Breast epithelium (tissue), 4 donors: ENCODE measurements at places on chromosomes 11 and 22.
A peak's percentile ranks its signal among the peaks of the same experiment; 100 is the strongest.

- no peak for DNase-seq
- H3K27ac ChIP-seq, result no peak overlapping the region
- H3K4me3 ChIP-seq, result no peak overlapping the region
- H3K36me3 ChIP-seq, result no peaks in the 10 kb centered on the region
- no peaks in the 10 kb centered on the region for H3K4me1 ChIP-seq
Observed at GRCh38 chr11:125451400-125452124, 44.5 kb downstream of the FEZ1 start.

- no peaks in the 10 kb centered on the region for H3K4me1 ChIP-seq
- no peaks in the 10 kb centered on the region for H3K27me3 ChIP-seq
- H3K36me3 ChIP-seq, result no peaks in the 10 kb centered on the region
- peak overlapping the region; percentile 74 for H3K4me3 ChIP-seq
- no peak for DNase-seq
Observed at GRCh38 chr11:74948546-74948897, 369 bp downstream of the XRRA1 start.

DNA sequence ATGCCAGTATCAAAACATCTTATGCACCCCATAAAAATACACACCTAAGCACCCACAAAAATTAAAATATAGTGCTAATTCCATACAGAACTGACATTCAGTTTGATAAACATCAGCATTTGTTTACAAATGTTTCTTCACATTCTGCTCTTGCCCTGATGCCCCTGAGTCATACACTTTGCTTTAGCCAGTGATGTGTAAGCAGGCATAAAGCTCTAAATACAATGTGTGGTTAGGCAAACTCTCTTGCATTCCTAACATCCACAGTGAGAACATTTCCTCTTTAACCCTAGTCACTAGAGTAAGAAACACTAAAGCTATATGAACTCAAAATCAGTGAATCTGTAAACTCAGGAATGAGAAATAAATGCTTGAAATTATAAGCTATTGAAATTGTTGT is 1060.7 kb downstream of the FAM181B start:
- no peaks in the 10 kb centered on the region for H3K4me1 ChIP-seq
- H3K4me3 ChIP-seq, result no peak overlapping the region
- no peaks in the 10 kb centered on the region for H3K36me3 ChIP-seq
- H3K27ac ChIP-seq, result no peak overlapping the region

- H3K4me1 ChIP-seq, result no peaks in the 10 kb centered on the region
- no peaks in the 10 kb centered on the region for H3K36me3 ChIP-seq
- no peak overlapping the region for H3K4me3 ChIP-seq
- no peaks in the 10 kb centered on the region for H3K27me3 ChIP-seq
- no peak for DNase-seq
Observed at GRCh38 chr11:25566298-25567200, 765.4 kb upstream of the ANO3 start.

GRCh38 chr11:66226101-66226500 is 42.3 kb upstream of the RAB1B start:
- DNase-seq, result no peak
- no peaks in the 10 kb centered on the region for H3K27me3 ChIP-seq
- no peak overlapping the region for H3K4me3 ChIP-seq
- no peaks in the 10 kb centered on the region for H3K36me3 ChIP-seq

GRCh38 chr22:46587061-46587460 is 33.1 kb upstream of the GRAMD4 start:
- DNase-seq, result no peak
- H3K27ac ChIP-seq, result no peak overlapping the region
- H3K4me3 ChIP-seq, result no peak overlapping the region
- H3K4me1 ChIP-seq, result no peaks in the 10 kb centered on the region

DNA sequence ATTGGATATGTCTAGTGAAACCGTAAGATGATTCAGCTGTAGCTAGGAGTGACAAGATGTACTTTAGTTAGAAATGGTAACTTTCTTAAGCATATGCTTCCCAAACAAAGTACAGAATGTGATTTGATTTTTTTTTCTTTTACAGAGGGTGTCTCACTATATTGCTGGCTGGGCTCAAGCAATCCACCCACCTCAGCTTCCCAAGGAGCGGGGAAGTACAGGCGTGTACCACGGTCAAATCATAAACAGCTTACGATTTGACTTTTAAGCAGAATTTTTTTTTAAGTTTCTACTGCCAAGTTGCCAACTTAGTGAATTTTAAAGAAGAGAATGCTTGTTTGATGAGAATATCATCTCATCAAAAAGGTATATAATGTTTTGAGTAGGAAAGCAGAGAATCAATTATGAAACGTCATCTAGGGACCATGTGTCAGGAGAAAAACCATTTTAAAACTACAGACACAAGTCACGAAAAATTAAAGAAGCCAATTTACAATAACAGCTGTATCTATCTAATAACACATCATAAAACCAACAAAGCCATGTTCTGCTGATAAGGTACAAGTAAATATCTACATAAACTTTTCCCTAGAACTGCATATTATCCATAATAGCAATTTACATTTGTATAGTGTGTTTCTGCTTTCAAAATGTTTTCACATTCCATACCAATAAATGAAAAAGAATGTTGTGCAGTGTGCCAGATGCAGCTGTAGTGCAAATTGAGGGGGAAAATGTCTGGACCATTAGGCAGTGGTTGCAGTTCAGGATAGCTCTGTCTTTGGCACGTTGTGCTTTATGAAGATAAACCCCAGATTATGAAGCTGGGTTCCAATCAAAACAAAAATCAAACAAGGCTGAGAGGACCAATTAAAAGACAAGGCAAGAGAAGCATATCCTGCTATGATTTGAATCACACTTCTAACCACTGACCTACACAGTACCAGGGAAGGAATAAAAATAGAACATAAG is 33.7 kb upstream of the USP47 start:
- DNase-seq, result no peak
- no peaks in the 10 kb centered on the region for H3K4me1 ChIP-seq
- no peaks in the 10 kb centered on the region for H3K27me3 ChIP-seq
- H3K36me3 ChIP-seq, result no peaks in the 10 kb centered on the region

- H3K36me3 ChIP-seq, result no peaks in the 10 kb centered on the region
- no peaks in the 10 kb centered on the region for H3K4me1 ChIP-seq
- no peak overlapping the region for H3K27ac ChIP-seq
- no peaks in the 10 kb centered on the region for H3K27me3 ChIP-seq
- H3K4me3 ChIP-seq, result no peak overlapping the region
Observed at GRCh38 chr11:68965901-68966853, 14.6 kb downstream of the MRGPRD start.

DNA sequence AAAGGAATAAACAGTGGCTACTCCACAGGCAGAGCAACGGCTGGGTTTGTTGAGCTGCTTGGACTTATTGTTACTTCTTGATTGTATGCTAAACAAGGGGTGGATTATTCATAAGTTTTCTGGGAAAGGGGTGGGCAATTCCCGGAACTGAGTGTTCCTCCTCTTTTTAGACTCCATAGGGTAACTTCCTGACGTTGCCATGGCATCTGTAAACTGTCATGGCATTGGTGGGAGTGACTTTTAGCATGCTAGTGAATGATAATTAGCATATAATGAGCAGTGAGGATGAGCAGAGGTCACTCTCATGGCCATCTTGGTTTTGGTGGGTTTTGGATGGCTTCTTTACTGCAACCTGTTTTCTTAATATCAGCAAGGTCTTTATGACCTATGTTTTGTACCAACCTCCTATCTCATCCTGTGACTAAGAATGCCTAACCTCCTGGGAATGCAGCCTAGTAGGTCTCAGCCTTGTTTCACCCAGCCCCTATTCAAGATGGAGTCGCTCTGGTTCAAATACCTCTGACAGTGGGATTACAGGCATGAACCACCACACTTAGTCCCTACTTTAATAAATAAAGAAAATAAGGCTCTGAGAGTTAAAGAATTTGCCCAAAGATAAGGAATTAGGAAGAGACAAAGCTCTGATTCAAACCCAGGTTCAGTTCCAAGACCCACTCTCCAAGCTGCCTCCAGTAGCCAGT is 65.6 kb upstream of the CLMP start:
- no peaks in the 10 kb centered on the region for H3K27me3 ChIP-seq
- no peak overlapping the region for H3K27ac ChIP-seq
- H3K4me3 ChIP-seq, result no peak overlapping the region
- DNase-seq, result no peak

GRCh38 chr11:113138731-113139130 is 175.7 kb upstream of the TTC12 start:
- H3K27me3 ChIP-seq, result no peaks in the 10 kb centered on the region
- H3K27ac ChIP-seq, result no peak overlapping the region

- H3K36me3 ChIP-seq, result no peaks in the 10 kb centered on the region
- H3K4me1 ChIP-seq, result peaks cover 9% of the 10 kb centered on the region
- DNase-seq, result no peak
- H3K27me3 ChIP-seq, result no peaks in the 10 kb centered on the region
- peak overlapping the region; percentile 81 for H3K27ac ChIP-seq
Observed at GRCh38 chr11:746289-747157, 741 bp upstream of the TALDO1 start.

- H3K27ac ChIP-seq, result no peak overlapping the region
- H3K4me1 ChIP-seq, result no peaks in the 10 kb centered on the region
- H3K4me3 ChIP-seq, result no peak overlapping the region
Observed at GRCh38 chr11:78400702-78401101, 16.9 kb downstream of the GAB2 start.

GRCh38 chr11:27863637-27864036 is 163.4 kb upstream of the BDNF start:
- H3K36me3 ChIP-seq, result no peaks in the 10 kb centered on the region
- H3K4me1 ChIP-seq, result no peaks in the 10 kb centered on the region
- H3K27ac ChIP-seq, result no peak overlapping the region
- no peak for DNase-seq

DNA sequence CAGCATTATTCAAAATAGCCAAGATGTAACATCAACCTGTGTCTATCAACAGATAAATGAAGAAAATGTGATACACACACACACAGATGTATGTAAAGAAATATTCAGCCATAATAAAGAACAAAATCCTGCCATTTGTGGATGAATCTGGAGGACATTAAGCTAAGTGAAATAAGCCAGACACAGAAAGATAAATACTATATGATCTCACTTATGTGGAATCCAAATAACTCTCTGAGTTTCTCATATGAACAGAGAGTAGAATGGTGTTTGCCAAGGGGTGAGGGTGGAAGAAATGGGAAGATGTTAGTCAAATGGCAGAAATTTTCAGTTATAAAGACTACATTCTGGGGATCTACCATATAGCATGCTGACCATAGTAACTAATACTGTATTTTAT is 224.2 kb downstream of the GUCY1A2 start:
- H3K4me1 ChIP-seq, result no peaks in the 10 kb centered on the region
- DNase-seq, result no peak
- no peak overlapping the region for H3K27ac ChIP-seq
- no peaks in the 10 kb centered on the region for H3K36me3 ChIP-seq
- H3K4me3 ChIP-seq, result no peak overlapping the region
- no peaks in the 10 kb centered on the region for H3K27me3 ChIP-seq

GRCh38 chr11:125124618-125124992 is 13.2 kb upstream of the TMEM218 start:
- no peaks in the 10 kb centered on the region for H3K4me1 ChIP-seq
- no peaks in the 10 kb centered on the region for H3K27me3 ChIP-seq
- no peaks in the 10 kb centered on the region for H3K36me3 ChIP-seq
- H3K27ac ChIP-seq, result no peak overlapping the region
- DNase-seq, result no peak
- H3K4me3 ChIP-seq, result no peak overlapping the region

GRCh38 chr11:2683806-2684205 is 16.0 kb downstream of the KCNQ1OT1 start:
- no peaks in the 10 kb centered on the region for H3K27me3 ChIP-seq
- H3K27ac ChIP-seq, result no peak overlapping the region
- H3K4me3 ChIP-seq, result no peak overlapping the region
- peak; percentile 6 for DNase-seq
- no peaks in the 10 kb centered on the region for H3K36me3 ChIP-seq

DNA sequence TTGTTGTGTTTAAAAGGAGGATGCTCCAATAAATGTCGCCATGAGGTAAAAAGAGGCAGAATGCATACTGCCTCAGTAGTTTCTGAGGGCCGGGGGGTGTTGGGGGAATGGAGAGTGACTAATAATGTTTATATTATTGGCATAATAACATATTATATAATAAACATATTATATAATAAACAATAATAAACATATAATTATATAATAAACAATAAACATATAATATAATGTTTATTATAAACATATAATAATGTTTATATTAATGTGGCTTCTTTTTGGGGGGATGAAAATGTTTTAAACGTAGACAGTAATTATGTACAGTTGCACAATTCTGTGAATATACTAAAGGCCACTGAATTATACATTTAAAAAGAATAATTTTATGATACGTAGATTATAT is 35.6 kb downstream of the TRIM66 start:
- no peaks in the 10 kb centered on the region for H3K27me3 ChIP-seq
- H3K36me3 ChIP-seq, result no peaks in the 10 kb centered on the region
- no peak overlapping the region for H3K27ac ChIP-seq
- H3K4me1 ChIP-seq, result no peaks in the 10 kb centered on the region

DNA sequence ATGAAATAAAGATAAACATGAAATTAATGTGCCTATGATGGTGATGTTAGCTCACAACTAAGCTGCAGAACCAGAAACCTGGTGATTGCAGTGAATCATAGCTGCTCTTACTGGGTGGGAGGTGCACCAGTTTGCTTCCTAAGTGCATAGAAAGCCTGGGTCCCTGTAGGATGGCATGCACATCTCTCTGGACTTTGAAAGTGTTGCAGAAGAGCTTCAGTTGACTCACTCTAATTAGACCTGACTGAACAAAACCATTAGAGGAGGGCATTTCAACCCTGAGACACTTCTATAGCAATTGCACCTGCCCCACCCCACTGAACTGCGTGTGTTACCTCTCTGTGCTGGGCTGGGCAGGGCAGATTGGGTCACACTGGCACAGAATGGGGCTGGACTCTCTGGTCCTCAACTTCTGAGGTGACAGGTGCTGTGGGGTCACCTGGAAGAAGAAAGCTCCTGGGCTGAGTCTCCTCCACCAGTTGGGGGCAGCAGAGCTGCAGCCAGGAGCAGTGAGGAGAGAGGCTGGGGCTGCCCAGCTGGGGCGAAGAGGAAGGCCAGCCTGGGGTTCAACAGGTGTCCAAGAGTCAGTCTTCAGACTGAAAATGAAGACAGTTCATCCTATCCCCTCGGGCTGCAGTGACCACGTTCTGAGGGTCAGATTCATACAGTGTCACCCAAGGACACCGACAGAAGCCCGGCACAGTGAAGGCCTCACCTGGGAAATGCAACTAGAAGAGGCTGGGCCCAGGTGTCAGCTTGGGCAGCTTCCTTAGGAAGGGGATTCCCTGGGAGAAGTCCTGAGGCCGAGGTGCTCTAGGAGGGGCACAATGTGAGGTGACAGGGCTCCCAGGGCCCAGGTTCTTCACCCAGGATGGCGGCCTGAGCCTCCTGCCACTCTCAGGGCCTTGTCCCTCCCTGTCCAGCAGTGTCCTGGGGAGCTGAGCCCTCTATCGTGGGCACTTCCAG is 58.1 kb downstream of the GGTLC2 start:
- no peak overlapping the region for H3K27ac ChIP-seq
- H3K36me3 ChIP-seq, result no peaks in the 10 kb centered on the region
- no peak overlapping the region for H3K4me3 ChIP-seq
- no peaks in the 10 kb centered on the region for H3K4me1 ChIP-seq
- no peaks in the 10 kb centered on the region for H3K27me3 ChIP-seq

GRCh38 chr22:17930455-17931313 is 93.7 kb downstream of the MICAL3 start:
- H3K36me3 ChIP-seq, result no peaks in the 10 kb centered on the region
- DNase-seq, result no peak
- H3K27me3 ChIP-seq, result no peaks in the 10 kb centered on the region
- no peaks in the 10 kb centered on the region for H3K4me1 ChIP-seq
- H3K27ac ChIP-seq, result no peak overlapping the region
- H3K4me3 ChIP-seq, result no peak overlapping the region
